ENCODE measurements at places on chromosomes 7 and 10. TPM values are rescaled to one million over a fixed set of nuclear protein-coding genes. Genes with fewer than 3 reads are reported as not detected.

GRCh38 chr10:59873896-59874295 is 32.5 kb downstream of the CCDC6 start:
- no peak for DNase-seq

DNA sequence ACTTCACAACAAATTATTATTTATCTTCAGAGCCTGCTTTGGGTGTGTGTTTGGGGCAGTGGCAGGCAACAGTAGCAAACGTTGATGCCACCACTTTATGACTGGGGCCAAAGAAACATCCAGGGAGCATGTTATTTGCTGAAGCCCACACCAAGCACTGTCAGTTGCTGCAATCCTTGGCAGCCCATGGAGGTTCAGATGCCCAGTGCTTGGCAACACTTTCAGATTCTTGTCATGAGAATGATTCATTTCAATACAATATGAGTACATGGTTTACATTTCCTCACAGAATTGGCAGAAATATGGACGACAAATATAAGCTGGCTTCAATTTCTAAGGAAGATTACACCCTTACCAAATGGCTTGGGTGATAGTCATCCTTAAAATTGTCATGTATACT is 46.5 kb upstream of the GLI3 start:
- peak; percentile 69 for DNase-seq

GRCh38 chr10:127148066-127148932 is 48.1 kb downstream of the INSYN2A start:
- peak; percentile 93 for DNase-seq

- DNase-seq: no peak
These were observed 73.2 kb downstream of the PARP12 start for GRCh38 chr7:139989366-139990141.

Gene PHYHIPL
- total RNA-seq: not detected

Gene FBXO24
- total RNA-seq: 0.43 TPM
